GM12878 (cell line): ENCODE measurements at places on chromosomes 2 and 18. TPM values are rescaled to one million over a fixed set of nuclear protein-coding genes. Genes with fewer than 3 reads are reported as not detected.

DNA sequence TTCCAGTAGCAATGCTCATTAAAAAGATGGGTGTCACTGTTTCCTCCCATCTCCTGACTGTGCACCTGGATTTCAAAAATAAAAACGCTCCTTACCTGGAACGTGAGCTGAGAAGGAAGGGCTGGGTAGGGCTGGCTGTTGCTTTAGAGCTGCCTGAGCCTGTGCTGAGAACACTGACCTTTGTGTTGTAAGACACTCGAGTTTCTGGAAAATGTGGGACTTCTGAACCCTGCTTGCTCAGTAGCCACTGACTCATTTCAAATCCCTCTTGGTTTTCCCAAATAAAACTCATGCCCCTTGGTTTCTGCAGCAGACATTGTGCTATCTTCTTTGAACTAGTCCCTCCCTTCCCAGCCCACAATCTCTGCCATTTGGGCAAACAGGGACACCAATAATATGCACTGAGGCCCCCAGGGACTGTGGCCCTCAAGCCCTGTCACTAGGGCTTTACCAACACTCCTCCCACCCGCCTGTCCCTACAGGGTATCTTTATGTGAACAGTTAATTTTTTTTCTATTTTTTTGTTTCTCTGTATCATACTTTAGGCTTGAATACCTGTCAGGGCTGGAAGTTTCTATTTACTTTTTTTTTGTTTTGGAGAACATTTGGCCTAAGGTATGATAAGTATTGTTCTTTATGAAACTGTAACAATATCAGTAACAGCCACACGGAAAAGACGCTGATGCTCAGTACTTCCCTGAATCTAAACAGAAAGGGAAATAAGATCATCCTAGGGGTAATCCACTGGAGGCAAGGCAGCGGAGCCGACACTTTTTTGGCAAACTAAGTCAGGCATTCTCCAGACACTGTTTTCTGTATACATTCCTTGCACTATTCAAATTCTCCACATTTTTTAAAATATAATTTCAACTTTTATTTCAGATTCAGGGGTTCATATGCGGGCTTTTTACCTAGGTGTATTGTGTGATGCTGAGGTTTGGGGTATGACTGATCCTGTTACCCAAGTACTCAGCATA lies 280.2 kb downstream of the STK39 start:
- no peak for DNase-seq

DNA sequence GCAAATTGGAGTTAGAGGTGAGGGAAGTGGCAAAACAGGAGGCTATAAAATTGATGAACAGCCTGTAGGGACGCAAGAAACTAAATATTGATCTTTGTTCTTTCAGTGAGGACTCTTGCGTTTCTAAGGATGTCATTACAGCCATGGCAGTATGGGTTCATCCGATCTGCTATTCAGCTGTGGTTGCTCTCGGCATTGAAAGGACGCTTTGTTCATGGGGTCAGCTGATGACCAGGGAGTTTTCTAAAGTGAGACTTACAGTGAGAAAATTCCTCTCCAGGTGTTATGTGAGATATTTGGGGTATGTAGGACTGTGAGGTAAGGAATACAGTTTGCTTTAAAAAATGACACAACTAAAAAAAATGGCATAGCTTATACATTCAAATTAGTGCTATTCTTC lies 52.7 kb upstream of the PELI1 start:
- no peak for DNase-seq

- DNase-seq = no peak
Observed at GRCh38 chr2:12321886-12322285, 394.9 kb upstream of the TRIB2 start.

- no peak for DNase-seq
Observed at GRCh38 chr2:68089961-68090360, 27.2 kb upstream of the C1D start.

DNA sequence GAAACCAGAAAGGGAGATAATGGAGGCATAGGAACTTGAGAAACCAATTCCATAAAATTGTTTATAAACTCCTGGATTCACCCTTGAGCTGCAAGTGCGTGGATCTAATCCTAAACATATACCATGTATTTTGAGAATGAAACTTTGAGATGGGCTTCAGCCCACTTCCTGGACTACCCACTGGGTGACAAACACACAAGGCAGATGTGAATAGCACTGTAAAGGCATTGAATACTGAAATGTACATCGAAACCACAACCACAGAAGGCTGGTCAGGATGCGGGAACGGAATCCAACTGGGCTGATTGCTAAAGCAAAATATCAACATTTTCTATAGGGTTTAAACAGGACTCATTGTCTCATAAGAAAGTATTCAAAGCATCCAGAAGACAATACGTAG lies 228.5 kb upstream of the ZEB2 start:
- no peak for DNase-seq

- DNase-seq = no peak
Observed at GRCh38 chr2:33081691-33082090, 134.9 kb downstream of the LTBP1 start.

DNA sequence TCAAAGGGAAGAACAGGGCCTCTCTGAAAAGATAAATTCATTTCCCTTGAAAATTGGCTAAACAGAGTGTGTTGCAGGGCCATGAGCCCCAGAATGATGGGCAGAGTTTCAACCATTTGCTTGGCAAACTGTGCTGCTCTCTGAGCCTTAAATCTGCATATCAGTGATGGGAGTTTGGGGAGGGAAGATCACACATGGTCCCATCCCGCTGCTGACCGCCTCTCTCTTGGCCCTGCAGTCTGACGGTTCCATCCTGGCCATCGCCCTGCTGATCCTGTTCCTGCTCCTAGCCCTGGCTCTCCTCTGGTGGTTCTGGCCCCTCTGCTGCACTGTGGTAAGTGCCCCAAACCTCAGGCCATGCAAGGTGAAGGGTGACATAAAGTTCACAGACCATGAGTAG lies 139.0 kb downstream of the ANTXR1 start:
- no peak for DNase-seq

GRCh38 chr2:31232586-31232985 lies 1.4 kb upstream of the EHD3 start:
- DNase-seq = no peak

GRCh38 chr2:86234563-86235131 lies 35.4 kb downstream of the MRPL35 start:
- no peak for DNase-seq

- no peak for DNase-seq
Observed at GRCh38 chr2:218319813-218320365, 27.6 kb upstream of the TMBIM1 start.

DNA sequence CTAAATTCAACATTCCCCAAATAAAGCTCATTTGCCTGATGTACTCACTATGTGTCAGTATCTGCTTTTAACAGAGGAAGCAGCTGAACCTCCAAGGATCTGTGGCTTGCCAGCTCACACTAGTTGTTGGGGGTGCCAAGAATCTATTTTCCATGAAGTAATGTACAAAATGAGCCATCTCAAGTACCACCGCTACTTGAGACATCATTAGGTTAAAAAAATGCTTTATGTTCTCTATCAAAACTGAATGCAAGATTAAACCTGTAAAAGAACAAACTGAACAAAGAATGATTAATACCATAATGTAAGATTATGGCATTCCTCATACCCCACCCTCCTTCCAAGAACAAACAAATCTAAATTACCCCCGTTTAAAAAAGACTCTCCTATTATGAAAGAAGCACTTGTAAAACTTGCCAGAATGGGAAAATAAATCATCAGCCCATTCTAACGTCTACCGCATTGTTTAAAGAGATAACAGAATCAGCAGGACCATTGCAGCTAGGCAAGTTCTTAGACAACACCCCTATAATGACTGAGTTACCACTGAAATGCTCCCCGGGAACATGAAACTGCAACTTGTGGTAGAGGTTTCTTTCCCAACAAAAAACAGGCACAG lies 471.6 kb downstream of the DLGAP1 start:
- DNase-seq = no peak

- no peak for DNase-seq
Observed at GRCh38 chr18:7817575-7818230, 250.6 kb downstream of the PTPRM start.

DNA sequence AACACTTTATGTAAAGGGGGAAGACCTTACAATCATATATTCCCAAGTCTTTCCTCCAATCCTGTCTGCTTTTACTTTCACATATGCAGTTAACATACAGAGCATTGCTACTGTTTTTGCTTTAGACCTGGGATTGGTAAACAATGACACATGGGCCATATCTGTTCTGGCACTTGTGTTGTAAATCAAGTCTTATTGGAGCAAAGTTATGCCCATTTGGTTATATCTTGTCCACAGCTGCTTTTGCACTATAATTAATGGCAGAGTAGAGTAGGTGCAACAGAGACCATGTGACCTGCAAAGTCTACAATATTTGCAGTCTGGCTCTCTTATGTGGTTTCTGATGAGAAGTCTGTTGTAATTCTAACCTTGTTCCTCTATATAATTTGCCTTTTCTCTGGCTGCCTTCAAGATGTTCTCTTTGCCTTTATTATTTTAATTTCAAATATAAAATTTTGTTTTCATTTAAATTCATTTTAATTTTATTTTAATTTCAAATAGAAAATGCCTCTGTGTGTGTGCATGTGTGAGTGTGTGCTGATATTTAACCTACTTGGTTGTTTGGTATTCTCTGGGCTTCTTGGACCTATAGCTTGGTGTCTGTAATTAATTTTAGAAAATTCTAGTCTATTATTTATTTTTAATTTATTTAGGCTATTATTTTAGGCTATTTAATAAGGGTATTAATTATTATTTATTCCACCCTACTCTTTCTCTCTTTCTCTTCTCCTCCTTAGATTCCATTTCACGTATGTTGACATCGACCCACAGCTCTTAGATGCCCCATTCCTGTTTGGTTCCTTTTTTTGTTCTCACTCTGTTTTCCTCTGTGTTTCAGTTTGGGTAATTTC lies 16.8 kb upstream of the LPIN1 start:
- no peak for DNase-seq

DNA sequence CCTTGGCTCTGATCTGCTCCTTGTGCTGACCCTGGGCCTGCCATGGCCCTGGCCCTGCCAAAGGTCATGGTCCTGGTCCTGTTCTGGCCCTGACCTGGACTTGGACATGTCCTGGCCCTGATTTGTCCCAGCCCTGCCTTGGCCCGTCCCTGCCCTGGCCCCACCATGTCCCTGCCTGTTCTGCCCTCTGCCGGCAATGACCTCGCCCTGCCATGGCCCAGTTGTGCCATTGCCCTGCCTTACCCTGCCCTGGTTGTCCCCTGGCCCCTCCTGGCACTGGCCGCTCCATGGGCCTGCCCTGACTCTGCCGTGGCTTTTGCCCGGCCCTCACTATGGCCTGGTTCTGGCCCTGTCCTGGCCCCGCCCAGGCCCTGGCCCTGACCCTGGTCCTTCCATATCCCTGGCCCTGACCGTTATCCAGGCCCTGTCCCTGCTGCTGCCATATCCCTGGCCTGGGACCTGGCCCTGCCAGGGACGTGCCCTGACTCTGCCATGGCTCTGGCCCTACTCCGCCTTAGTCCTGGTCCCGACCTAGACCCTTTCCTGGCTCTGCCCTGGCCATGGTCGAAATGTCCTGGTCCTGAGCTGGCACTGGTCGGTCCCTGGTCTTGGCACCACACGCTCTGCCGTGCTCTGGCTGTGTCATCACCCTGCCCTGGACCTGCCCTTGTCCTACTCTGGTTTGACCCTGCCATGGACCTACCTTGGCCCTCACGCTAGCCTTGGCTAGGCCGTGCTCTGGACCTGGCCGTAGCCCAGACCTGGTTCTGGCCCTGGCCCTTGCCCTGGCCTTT lies 6.8 kb upstream of the ANKRD62 start:
- no peak for DNase-seq

DNA sequence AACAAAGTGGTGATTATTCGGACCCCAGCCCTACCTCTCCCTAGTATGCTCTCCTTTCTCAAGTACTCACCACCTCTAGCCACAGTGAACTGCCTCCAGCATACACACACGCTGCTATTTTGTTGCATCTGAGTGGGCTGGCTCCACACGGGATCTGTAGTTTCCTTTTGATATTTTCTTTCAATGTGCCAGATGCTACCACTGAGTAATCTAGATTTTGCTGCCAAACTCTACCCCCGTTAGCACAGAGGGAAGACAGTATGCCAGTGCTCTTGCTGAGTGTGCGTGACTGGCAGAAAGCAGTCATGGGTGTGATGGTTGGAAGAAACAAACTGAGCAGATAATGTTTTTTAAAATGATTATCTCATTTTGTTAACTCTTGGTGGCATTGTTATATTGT lies 11.6 kb downstream of the CFLAR start:
- no peak for DNase-seq

- DNase-seq = no peak
Observed at GRCh38 chr2:13917958-13918357, 714.6 kb upstream of the LRATD1 start.

DNA sequence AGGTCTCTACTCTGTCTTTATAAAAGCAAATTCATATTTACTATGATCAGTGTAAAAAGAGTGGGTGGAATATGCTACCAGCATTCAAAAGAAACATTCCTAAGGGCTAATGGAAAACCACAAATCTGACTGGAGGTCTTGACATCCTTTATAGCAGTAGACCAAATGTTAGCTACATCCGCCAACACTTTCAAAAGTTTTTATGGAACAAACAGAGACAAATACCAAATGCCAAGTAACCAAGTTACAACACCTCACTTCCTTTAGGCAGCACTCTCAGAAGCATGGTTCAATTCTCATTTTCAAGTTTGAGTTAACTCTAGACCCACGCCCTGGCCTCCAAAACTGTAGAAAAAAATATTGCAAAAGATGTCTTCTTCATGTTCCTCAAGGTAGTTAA lies 78.3 kb upstream of the SETBP1 start:
- no peak for DNase-seq

DNA sequence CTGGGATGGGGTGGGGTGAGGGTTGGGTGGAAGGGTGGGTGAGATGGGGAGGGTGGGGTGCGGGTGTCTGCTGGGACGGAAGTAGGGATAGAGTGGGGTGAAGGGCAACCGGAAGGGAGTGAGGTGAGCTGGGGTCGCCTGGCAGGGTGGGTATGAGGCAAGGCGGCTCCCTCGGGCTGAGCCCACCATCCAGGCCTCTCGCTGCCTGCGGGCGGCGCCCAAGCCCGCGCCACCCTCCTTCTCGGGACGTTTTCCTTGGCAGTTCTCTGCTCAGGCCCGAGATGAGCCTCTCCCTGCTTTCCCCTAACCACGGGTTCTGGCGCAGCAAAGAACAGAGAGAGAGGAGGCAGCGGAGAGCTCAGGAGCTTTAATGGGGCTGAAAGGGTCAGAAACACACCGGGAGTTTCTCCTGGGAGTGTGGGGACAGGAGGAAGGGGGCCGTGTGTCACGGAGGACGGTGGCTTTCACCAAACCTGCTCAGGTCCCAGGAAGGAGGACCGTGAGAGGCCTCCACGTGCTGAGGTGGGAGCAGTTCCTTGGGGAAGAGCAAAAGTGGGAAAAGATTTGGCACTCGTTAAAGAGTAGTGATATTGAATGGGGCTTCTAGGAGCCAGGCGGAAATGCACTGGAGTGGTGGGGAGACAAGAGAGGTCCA lies 4.1 kb downstream of the FEV start:
- DNase-seq = no peak

- no peak for DNase-seq
Observed at GRCh38 chr18:77702686-77703085, 453.0 kb downstream of the GALR1 start.

GRCh38 chr2:121810959-121811853 lies 55.8 kb downstream of the TSN start:
- DNase-seq = no peak

The EVX2 gene
- not detected in 2 replicates for total RNA-seq

The FOXI3 gene
- not detected in 2 replicates for total RNA-seq

The DLX2 gene
- total RNA-seq = not detected in 2 replicates

The TM4SF20 gene
- total RNA-seq = not detected in 2 replicates

The ILKAP gene
- total RNA-seq = 42.2 and 44.5 TPM in 2 replicates

The GALNT5 gene
- total RNA-seq = 0.05 and 0.08 TPM in 2 replicates

The RUFY4 gene
- total RNA-seq = 1.5 and 2.7 TPM in 2 replicates

The SCN9A gene
- total RNA-seq = 0.08 TPM in 2 replicates
